ENCODE measurements at places on chromosomes 4 and X. TPM values are rescaled to one million over a fixed set of nuclear protein-coding genes. Genes with fewer than 3 reads are reported as not detected.
A peak's percentile ranks its signal among the peaks of the same experiment; 100 is the strongest.

The ZNF732 gene
- 0.10 TPM for total RNA-seq

The SSX4B gene
- not detected for total RNA-seq

The HEPH gene
- total RNA-seq = 0.85 TPM

The FRYL gene
- 36.2 TPM for total RNA-seq

GRCh38 chrX:107677909-107678308 lies 49.6 kb downstream of the PRPS1 start:
- DNase-seq = no peak

DNA sequence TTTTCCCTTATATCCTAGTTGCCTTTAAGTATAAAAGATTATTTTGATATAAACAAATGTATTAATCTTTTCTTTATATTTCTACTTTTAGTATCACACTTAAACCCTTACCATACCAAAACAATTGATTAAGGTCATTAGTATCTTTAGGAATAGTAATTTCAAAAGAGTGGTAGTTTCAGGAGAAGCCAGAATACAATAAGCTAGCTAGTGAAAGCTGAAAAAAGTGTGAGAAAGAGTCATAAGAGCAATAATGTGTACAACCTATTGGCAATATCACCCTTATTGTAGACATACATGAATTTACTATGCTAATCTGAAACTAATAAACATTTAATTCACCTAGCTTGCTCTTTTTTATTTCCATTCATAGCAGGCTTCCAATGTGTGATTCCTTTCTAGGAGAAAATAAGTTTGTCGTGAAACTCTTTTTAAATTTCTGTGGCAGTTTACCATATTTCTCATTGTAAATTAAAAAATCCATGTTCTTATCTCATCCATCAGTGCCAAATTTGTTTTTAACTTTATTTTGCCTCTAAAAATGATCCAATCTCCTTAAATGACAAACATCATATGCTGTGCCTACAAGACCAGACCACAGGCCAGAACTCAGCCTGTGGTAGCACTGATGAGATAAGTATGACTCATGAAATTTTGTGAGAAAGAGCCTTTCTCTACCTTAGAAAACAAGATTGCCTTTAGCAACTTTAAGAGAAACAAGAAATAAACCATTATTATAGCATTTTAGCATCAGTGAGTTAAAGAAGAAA lies 8.1 kb downstream of the NEK1 start:
- peak; percentile 83 for DNase-seq

DNA sequence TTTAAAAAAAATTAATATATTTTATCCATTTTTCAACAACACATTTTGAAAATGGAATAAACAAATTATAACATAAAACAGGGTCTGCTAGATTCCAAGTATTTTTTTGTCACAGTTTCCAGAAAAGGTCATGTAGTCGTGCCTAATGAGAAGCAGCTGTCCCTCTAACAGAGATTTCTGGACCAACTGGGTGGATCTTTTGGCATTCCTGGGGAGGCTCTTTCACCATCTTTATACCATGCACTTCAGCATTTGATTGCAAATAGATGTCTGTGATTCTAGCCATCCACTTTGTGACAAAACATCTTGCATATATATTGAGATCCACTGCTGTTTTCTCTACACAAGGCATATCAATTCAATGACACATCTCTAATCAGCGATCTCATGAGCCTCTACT lies 210.7 kb upstream of the LDB2 start:
- DNase-seq = no peak
